SW480 (cell line): ENCODE measurements at places on chromosomes 4 and X.

GRCh38 chr4:13504374-13504773 is 20.2 kb upstream of the RAB28 start:
- DNase-seq: no peak

DNA sequence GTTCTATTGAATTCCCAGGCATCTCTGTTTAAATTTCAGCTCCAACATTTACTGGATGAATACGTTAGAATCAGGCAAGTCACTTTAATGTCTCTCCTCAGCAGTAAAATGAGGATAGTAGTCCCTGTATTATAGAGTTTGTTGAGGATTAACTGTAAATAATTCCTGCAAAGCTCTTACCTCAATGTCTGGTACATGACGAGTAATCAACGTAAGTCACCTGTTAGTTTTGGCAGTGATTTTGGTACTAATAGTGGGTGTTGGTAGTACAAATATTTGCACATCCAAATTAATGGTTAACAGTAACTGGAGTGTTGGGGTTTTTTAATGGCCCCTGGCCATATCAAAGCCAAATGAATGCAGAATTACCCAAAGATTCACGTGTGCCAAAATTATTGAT is 189.8 kb upstream of the GALNT7 start:
- no peak for DNase-seq

GRCh38 chrX:112643721-112644120 is 36.0 kb downstream of the LHFPL1 start:
- DNase-seq: no peak

DNA sequence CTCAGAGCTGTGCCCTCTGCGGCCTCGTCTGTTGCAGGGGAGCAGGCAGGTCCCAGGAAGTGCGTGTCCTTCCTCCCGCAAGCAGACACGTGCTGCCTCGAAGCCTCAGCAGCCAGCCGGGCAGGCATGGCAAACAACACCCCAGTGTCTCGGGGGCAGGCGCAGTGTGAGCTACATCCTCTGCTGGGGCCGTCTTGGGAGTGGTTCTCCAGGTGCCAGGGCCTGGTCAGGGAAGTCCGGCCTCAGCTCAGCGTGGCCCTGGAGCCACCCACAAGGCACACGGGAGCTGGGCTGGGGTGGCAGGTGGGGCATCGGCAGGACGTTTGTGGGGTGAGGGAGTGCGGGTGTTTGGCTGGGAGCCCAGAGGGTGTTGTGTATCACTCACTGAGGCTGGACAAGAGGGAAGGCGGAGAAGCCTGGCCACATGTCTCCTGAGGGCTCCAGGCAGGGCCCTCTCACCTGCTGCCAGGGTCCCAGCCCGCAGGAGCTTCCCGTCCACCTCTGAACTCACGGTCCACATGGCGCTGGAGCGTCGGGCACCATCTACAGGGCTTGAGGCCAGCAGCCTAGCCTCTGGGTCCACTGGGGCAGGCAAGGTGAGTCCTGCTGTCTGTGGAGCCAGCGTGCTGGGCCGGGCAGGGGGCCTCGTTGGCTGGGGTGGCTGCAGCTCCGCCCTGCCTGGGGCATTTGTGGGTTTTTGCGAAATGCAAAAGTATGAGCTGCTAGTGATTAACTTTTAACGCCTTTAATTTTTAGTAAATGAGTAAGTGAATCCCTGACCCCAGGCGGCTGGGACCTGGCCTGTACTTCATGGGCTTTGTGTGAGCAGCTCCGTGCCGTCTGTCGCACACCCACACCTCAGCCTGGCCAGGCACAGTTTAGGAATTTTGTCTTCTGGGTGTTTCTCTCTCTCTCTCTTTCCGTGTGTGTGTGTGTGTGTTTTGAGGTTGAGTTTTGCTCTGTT is 17.3 kb upstream of the UVSSA start:
- DNase-seq: no peak

DNA sequence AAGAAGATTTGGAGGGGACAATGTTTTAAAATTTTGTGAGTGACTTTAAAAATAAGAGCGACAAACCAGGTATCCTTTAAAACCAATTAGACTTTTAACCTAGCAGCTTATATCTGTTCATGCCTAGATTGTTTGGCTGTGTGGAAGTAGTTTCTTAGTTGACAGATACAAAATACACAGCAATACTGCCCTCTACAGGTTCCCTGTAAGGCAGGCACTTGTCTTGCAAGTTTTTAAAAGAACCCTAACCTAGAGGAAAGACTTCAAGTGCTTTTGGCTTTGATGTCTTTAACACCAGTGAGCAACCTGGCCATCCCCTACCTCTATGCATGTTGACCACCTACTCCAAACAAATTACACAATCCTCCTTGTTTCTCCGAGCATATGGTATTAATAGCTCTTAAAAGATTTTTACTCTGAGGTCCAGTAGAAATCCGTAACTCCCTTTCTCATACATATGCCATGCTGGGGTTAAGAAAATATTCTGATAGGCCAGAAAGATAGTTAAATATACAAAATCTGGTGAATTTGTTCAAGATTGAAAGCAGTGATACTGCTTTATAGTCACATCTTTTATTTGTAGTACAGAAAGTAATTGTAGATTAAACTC is 273.0 kb downstream of the ARHGAP24 start:
- DNase-seq: peak; percentile 57

GRCh38 chr4:1902243-1902642 is 31.1 kb downstream of the NSD2 start:
- no peak for DNase-seq

DNA sequence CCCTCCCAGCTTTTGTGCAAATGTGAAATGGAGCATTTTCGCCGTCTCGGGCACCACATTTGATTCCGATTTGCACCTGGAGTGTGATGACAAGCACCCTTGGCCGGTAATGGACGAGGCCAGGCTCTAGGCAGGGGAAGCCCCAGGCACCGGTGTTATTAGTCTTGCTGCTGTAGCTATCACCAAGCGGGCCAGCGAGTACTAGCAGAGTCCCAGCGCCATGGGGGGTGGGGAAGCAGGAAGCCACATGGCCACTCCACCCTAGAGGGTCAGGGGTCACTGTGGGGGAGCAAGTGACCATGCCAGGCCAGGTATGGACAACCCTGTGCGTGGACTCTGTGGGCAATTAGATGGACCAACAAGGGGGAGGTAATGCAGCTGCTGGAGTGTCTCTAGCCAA is 88.8 kb downstream of the CPZ start:
- no peak for DNase-seq

DNA sequence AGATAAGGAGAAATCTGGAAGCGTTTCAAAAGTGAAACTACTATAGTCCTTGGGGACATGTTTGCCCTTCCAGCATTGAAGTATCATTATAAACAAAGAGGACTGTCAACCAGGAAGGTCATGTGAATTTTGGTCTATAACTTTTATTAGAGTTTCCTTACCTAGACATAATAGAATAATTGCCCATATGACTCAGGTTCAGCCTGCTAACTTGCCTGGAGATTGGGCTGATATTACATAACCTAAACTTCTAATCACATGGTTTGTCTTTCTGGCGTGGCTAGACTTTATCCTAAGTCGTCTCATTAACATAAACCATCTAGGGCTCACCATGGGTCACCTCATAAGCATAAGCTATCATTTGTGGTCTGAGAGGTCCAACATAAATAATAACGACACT is 775.9 kb downstream of the CENPC start:
- DNase-seq: no peak

DNA sequence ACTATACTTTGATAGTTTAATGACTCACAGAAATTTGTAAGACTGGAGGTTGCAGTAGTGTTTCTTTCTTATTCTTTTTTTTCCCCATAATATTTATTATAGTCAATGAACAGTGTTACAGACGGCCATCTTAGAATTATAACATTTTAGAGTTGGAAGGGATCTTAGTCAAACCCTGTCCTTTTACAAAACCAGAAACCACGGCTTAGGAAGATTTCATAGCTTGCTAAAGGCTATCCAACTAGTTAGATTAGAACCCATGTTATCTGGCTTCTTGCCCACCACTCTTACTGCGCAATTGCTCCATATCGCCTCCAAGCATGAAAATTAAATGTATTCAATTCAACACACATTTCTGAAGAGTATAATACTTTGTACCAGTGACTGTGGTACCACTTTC is 1.1 kb downstream of the XIAP start:
- no peak for DNase-seq

DNA sequence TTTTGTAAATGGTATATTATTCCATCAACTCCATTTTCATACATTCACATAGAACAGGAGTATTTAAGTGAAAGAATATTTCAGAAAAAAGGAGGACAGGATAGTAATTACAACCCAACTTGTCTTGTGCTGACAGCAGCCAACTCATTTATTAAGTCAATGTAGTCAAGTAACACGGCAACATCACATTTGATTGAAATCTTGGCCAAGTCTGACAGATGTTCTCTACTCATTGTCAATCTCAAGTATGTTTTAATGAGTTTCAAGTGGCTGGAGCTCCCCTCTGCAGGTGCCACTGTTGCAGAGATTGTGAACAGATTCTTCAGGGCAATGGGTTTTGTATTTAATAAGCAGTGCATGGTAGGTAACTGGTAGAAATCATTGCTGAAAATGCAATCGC is 332.5 kb downstream of the C4orf33 start:
- no peak for DNase-seq

DNA sequence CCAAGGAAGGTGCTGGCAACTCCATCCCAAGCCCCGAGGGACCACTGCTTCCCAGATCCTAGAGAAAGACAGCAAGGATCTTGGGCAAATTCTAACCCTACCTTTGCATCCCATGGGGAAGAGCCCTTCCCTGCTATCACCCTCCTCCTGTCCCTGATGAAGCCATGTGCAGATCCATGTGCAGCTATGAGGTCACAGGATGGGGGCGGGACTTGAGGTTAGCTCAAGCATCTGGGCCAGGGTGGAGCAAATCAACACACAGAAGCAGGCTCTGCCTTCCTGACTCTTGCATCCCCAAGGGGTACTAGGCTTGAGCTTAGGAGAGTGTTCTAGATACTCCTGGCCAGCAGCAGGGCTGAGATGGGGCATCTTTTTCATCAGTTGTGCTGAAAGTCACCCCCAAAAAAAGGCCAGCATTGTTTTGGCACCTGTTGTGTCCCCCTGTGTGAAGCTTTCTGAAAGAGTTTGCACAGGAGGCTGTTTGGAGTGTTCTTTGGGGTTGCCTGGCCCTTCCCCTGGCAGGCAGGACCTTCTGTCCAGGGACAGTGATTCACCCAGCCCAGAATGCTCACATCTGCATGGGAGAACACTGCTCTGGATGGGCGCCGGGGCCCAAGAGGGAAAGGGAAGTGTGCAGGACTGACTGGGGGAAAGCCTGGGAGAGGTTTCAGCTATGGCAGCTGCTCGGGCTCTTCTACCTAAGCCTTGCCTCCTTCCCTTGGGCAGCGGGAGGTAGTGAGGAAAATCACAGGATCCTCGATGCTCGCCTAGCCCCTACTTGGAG is 50.8 kb downstream of the PRPS1 start:
- DNase-seq: peak; percentile 63

GRCh38 chrX:133681421-133681820 is 266.1 kb upstream of the GPC4 start:
- DNase-seq: peak; percentile 41

DNA sequence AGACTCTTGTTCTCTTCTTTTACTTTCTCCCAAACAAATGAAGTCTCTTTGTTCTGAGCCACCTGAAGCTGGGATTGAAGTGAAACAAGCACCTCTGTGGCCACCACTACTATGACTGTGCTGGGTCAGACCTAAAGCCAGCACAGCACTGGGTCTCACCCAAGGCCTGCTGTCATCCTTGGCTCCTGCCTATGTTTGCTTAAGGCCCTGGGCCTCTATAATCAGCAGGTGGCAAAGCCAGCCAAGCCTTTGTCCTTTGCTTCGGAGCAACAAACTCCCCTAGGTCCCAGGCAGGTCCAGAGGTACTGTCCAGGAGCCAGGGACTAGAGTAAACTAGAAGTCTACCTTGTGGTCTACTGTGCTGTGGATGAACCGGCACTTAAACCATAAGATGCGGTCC is 220.6 kb upstream of the ARSJ start:
- no peak for DNase-seq

GRCh38 chr4:139018971-139019758 is 3.6 kb downstream of the NOCT start:
- DNase-seq: no peak

GRCh38 chrX:107935664-107936433 is 46.3 kb downstream of the TEX13B start:
- DNase-seq: no peak

DNA sequence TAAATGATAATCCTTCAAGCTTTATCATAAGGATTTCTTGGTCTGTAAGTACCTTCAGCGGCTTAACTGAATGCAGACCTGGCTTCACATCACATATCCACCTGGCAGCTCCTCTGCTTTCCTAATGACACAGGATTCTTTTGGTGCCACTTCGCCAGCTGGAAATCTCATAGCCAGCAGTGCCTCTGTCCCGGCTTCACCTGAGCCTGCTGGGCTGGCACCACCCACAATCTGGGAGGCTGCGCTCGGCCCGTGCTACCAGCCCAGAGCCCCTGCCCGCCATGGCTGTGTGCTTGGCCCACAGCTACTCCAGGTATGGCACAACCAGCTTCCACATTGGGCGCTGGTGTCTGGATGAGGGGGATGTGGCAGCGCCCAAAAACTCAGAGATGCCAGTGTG is 37.4 kb downstream of the SPRY1 start:
- DNase-seq: no peak

- DNase-seq: no peak
Observed at GRCh38 chr4:55186700-55187099, 61.3 kb upstream of the KDR start.

GRCh38 chrX:102964940-102965339 is 27.9 kb downstream of the RAB40AL start:
- no peak for DNase-seq

GRCh38 chr4:7132249-7132648 is 60.1 kb upstream of the SORCS2 start:
- no peak for DNase-seq

- DNase-seq: no peak
Observed at GRCh38 chr4:26611372-26611771, 27.5 kb downstream of the TBC1D19 start.

GRCh38 chrX:22163326-22163725 is 109.4 kb upstream of the CBLL2 start:
- no peak for DNase-seq

DNA sequence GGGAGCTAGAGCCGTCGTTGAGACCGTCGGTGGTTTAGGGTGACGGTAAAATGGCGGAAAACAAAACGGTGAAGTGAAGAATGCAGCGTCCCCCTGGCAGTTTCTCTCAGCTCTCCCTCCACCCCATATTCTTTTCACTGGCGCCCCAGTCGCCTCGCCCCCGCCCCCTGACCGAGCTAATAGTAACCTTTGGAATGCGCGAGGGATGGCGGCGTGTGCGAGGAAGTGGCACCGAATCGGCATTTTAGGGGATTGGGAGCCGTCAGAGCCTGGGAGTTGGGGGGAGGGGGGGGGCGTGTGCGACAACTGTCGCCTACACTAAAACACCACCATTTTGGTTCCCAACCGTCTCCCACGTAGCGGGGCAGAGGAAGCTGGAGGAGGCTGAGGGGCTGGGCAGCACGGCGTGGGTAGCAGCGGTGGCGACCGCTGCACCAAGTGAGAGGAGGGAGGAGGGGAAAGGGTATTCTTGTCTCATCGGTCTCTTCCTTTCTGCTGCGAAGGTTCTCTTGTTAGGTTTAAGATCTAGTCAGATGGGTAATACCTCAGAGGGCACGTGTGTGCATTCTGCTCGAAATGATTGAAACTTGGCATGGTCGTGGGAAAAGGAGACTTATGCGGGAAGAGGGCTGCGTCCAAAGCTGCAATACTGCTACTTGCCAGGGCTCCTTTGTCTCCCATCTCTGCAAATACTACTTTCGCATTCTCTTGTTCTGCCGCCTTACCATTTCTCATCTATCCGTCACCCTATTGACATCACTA is 840 bp downstream of the ZNF711 start:
- peak; percentile 41 for DNase-seq
